H9 (cell line): ENCODE measurements at places on chromosomes 7 and 10.

GRCh38 chr7:141928845-141929195 is 12.6 kb downstream of the OR9A4 start:
- DNase-seq: no peak

DNA sequence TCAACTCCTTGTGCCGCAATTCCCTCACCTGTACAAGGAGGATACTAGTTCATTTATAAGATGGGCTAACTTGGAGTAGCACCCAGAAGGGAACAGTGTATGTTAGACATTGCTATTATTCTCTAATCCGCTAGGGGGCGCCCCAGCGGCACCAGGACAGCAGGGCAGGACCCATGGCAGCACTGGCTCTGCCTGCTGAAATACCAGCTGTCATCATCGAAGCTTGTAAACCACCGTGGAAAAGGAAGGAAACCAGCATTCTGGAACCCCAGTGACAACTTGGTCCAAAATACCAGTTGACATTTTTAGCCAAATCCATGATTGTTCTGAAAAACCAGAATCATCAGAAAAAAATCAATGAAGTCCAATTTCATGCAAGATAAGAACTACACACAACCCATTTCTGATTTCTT is 134.4 kb downstream of the ITGA8 start:
- peak; percentile 78 for DNase-seq

DNA sequence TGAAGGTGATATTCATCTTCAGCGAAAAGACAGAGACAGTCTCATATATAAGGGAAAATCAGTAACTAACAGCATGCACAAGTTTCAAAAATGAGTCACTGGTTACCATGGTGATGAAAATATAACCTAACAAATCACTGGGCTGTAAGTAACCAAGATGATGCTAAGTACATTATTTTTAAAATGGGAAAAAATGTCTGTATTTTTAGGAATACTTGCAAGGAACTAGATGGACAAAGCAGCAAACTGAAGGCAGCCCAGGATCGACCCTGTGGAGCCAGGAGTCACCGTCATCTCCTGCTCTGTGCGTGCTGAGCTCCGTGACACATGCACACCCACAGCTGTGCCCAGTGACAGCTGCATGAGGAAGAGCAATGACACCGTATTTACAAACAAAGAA is 137.3 kb downstream of the ELMO1 start:
- no peak for DNase-seq

GRCh38 chr7:156275292-156275691 is 365.3 kb upstream of the RNF32 start:
- DNase-seq: no peak

DNA sequence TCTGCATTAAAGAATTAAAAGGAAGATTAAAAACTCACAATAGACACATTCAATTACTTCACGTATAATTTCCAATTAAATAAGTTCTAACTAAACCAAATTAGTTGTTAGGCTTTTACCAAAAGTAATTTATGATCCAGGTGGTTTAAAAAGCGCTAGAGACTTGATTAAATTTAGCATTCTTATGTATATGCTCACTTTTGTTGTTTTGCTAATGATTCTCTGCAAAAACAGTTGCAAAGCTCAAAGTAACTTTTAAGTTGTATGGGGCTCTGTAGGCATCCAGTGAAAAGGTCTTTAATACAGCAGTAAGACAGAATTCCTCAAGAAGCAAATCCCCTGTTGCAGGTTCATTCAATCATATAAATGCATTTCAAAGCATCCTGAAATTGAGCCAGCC is 15.5 kb upstream of the PNPLA8 start:
- DNase-seq: no peak

- DNase-seq: peak; percentile 74
Observed at GRCh38 chr7:45938626-45939302, 17.7 kb upstream of the IGFBP3 start.

DNA sequence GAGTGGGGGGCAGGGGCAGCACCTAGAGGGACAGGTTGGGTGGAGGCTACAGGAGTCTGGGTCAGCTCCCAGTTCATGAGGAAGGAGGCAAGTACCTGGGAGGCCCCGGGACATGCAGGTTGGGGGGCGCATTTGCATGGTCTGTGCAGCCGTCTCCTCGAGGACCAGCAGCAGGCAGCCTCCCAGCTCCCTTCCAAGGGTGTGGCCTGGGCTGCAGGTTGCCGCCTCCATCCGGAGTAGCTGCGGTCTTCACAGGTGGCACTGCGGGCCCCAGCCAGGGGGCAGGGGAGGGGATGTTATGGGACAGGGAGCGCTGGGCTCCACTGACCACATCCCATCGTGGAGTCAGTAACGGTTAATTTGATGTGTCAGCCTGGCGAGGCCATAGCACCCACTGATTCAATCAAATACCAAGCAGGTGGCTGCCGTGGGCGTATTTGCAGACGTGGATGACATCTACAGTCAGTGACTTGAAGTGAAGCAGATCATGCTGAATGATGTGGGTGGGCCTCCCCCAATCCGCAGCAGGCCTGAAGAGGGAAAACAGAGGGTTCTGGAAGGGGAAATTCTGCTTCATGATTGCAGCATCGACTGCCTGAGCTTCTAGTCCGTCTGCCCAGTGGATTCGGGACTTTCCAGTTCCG is 81.6 kb downstream of the PRKAG2 start:
- no peak for DNase-seq

GRCh38 chr7:101976411-101976810 is 159.0 kb downstream of the CUX1 start:
- no peak for DNase-seq

DNA sequence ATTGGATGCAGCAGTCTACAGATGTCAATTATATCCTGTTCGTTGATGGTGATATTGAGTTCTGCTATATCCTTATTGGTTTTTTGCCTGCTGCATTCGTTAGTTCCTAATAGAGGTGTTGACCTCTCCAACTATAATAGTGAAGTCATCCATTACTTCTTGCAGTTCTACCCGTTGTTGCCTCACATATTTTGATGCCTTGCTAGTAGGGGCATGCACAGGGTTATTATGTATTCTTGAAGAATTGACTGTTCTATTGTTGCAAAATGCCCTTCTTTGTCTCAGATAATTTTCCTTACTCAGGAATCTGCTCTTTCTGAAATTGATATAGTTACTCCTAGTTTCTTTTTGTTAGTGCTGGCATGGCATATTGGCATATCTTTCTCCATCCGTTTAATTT is 140.1 kb upstream of the INHBA start:
- DNase-seq: no peak

DNA sequence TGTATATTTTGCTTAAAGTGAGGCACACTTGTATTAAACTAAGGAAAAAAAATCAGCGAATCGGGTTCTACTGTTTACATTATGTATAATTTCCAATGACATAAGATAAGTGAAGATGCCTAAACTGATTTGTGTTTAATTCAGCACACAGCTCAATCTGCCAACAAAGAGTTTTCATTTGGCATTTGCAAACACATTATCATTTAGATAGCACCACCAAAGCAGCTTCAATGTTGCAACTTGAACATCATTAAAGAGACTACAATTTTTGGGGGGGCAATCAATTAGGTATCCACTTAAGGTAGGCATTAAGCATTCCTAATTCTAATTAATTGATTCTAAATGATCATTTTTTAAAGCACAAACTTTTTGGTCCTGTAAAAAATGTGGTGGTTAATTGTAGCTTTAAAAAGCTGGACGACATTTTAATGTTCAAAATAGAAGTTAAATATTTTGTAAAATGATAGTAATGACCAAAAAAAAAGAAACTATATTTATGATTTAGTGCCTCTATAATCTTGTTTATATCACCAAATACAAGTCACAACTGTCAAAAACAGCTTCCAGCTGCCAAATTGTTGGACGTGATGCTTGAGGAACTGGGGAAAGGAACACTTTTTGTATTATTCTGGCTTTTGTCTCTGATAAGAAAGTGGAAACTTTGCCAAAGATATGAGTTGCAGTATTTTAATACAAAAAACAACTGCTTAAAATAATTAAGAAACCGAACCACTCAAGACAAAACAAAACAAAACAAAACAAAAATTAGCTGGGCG is 57.1 kb downstream of the CYCS start:
- no peak for DNase-seq

- DNase-seq: no peak
Observed at GRCh38 chr7:111180338-111180737, 89.4 kb downstream of the LRRN3 start.

- DNase-seq: no peak
Observed at GRCh38 chr7:80263333-80263732, 128.7 kb downstream of the GNAI1 start.

GRCh38 chr10:86300399-86300925 is 66.1 kb downstream of the GRID1 start:
- peak; percentile 11 for DNase-seq

DNA sequence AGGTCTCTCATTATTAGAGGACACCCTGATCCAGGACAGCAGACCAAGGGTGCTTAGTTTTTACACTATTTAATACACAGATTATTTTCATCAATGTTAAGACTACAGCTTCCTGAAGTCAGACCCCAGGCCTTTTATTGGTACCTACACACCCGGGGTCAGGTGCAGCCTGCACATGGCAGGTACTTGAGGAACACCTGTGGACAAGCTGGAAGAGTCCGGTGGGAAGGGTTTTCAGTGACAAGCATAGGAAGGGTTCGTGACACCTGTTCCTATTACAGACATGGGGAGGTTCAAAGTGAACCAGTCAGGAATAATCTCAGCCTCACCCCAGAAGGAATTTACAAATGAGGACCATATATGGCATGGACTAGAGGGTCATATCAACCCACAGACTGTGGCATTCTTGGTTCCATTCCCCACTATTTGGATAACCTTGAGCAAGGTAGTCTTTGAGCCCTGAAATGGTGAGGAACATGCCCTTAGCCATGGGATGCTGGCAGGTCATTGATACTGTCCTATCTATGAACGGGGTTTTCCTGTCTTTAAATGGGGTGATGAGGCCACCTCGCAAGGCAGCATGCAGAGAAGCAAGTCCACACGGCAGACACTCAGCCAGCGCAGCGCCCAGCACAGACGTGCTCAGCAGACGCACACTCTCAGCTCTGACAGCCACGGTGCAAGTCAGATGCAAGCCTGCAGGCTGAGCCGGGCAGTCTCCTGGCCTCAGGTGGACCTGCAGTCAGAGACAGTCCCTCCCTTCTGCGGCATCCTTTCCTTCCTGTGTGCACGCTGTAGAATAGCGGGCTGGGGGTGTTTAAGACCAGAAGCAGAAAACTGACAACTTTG is 624.9 kb downstream of the PTPRN2 start:
- DNase-seq: peak; percentile 28

- no peak for DNase-seq
Observed at GRCh38 chr10:112507046-112507445, 60.0 kb downstream of the VTI1A start.

GRCh38 chr7:29095631-29096445 is 50.5 kb downstream of the CPVL start:
- DNase-seq: no peak

- no peak for DNase-seq
Observed at GRCh38 chr10:126705951-126706565, 35.6 kb upstream of the C10orf90 start.

GRCh38 chr7:123865517-123866117 is 20.6 kb downstream of the HYAL4 start:
- DNase-seq: peak; percentile 46

DNA sequence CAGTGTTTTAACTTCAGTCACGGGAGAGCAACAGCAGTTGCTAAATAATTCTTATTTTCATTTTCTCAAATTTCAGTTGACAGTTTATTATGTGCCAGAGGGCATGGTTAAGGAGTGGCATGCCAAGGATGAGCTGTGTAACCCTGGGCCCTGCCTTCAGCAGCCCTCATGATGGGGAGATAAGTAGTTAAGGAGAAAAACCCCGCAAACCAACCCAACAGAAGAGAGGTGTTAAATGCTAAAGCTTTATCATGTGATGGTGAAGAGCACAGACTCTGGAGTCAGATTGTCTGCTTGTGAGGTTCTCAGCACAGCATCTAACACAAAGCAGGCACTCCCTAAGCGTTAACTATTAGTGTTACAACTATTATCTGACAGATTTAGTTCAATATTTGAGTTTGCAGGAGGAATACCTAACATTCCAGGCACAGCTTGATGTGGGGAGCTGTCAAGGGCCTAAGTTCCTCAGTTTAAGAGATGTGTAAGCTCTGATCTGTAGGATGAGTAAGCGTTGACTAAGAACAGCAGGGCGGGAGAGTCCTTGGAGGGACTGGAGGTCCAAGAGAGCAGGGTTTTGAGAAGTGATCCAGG is 29.6 kb downstream of the STAM start:
- peak; percentile 53 for DNase-seq

GRCh38 chr10:89690027-89690426 is 11.4 kb upstream of the KIF20B start:
- DNase-seq: no peak

DNA sequence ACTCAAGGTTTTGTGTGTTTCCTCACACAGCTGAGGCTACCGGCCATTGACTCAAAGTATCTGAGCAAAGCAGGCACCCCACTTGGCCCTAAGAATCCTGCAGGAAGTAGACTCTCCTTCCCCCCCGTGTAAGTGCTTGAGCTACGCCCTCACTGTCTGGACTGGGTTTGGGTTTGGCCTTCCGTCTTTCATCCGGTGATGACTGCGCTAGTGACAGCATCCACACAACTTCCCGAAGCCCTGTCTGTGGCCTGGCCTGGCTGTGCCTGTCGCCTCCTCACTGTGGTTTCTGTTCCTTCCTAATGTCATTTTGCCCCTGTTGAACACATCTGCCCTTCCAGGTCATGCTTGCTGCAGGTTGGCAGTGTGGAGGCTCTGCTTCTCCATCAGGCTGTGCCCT is 14.5 kb downstream of the C7orf57 start:
- no peak for DNase-seq

- no peak for DNase-seq
Observed at GRCh38 chr10:119207713-119208552, 562 bp downstream of the GRK5 start.

DNA sequence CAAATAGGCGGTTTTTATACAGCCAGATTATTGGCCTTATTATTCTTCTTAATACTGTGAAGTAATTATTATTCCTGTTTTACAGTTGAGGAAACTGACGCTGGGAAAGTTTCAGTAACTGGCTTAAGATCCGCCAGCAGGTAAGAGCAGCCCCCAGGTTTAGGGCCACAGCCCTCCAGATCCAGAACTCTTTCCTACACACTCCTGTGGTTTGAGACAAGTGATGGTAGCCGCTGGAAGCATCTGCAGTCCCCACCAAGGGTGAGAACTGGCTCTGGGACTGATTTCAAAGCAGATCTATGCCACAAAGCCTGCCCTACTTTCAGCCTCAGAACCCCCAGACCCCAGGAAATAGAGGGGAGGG is 3.0 kb upstream of the UNC5B start:
- DNase-seq: no peak

DNA sequence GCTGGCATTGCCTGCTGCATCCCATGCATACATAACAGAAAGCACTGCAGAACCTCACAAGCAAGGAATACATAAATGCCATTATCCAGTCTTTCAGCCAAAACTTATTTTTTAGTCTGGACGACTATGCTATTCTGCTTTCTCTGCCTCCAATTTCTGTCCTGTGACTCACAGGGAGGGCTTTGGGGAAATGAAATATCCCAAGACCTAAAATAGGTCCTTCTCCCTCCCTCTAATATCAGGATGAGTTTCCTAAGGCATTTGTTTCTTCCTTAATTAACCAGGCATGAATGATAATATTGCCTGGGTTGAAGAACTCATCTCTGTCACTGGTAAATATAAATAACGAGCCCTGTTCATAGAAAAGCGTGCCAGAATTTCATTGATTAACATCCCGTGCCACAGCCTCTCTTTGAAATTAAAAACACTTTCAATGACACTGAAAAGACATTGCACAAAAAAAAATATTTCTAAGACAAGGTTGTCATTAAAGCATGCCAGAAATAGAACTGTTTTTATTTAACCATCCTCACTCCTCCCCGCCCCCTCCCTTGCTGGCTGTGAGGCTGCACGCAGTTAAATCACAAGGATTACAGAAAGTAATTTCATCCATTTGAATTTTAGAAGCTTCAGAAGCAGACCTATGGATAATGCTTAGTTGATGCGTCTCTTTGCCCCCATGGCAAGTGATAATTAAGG is 103.0 kb upstream of the ANKRD1 start:
- DNase-seq: no peak
